T-cell (primary cell): ENCODE measurements at places on chromosomes 6 and 20. TPM values are rescaled to one million over a fixed set of nuclear protein-coding genes. Genes with fewer than 3 reads are reported as not detected.

The PFDN4 gene
- 15.1 TPM for total RNA-seq

The C6orf89 gene
- total RNA-seq = 50.4 TPM

The SLC16A10 gene
- total RNA-seq = 16.5 TPM

The TENT5A gene
- 10.7 TPM for total RNA-seq

The FABP7 gene
- not detected for total RNA-seq

The PRDM13 gene
- total RNA-seq = not detected

The EYA4 gene
- not detected for total RNA-seq

The CCN5 gene
- total RNA-seq = not detected

GRCh38 chr20:44171775-44172571 lies 15.0 kb downstream of the JPH2 start:
- no peak for DNase-seq

- DNase-seq = no peak
Observed at GRCh38 chr6:167856999-167857660, 30.4 kb downstream of the AFDN start.

GRCh38 chr6:150929416-150929815 lies 63.9 kb downstream of the MTHFD1L start:
- no peak for DNase-seq

DNA sequence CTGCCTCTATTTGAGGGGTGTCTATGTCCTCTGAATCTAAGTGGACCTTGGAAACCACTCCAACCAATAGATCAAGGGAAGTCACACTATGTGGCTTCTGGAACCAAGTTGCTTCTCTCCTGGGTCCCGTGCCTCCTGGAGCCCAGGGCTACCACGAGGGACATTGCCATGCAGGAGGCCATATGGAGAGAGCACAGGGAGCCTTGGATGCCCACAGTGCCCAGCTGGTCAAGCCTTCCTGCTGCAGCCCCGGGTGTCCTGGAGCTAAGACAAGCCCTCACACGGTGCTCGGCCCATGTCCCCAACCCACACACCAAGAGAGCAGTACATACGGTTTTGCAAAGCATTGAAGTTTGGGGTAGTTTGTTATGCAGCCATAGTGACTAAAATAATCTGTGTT lies 231.6 kb downstream of the SYNDIG1 start:
- no peak for DNase-seq

DNA sequence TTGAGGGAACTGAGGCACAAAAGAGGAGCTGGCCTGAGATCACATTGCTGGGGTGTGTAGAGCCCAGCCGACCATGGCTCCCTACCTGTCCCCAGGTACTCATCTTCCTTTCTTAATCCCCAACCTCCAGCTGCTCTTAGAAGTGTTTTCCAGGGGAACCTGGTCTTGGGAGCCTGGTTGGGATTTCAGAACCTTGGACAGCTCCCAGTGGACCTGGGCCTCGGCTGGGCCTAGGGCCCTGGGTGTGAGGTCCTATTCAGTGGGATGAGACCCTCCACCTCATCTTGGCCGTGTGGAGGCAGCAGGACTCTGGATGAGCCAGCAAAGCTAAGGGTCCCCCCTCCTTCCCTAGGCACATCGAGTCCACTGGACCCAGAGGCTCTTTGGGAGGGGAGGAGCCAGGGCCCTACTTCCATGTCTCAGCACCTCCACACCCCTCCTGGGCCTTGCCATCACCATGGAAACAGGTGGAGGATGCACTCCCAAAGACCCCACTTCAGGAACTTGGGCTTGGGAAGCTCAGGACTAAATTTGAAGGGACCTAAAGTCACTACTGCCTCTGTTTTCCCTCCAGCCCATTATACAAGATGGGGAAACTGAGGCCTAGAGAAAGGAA lies 38.5 kb downstream of the DLGAP4 start:
- DNase-seq = no peak

DNA sequence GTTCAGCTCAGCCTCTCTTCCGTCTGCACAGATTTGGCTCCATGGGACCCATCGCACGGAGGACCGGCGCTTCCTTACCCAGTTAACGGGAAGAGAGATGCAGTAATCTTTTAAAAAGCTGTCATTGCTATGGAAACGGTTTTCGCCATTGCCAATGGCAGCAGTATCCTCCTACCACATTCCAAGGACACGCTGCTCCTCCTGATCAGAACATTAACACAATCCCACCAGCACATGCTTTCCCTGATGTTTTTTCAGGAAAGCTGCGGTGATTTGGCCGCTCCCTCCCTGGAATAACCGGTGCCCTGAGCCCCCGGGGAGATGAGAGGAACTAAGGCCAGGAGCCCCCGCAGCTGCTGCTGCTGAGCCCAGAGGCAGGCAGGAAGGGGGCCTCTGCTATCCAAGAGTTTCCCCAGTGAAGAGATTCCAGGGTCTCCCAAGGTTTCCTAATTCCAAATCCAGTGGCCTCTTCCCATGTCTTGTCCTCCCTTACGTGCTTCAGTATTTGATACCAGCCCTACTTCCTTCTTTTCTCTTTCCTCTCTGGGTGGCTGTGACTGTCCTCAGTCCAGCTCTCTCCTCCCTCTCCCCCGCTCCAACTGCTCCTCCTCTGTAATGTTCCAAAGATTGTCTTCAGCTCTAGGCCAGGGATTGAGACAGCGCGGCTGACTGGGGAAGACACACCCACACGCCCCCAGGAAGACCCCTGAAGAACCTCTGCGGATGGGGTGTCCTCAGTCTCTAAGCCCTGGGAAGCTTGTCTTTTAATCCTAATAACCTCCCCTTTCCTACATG lies 2.6 kb downstream of the BNIP5 start:
- no peak for DNase-seq

- DNase-seq = no peak
Observed at GRCh38 chr20:17210387-17210786, 16.5 kb upstream of the PCSK2 start.

DNA sequence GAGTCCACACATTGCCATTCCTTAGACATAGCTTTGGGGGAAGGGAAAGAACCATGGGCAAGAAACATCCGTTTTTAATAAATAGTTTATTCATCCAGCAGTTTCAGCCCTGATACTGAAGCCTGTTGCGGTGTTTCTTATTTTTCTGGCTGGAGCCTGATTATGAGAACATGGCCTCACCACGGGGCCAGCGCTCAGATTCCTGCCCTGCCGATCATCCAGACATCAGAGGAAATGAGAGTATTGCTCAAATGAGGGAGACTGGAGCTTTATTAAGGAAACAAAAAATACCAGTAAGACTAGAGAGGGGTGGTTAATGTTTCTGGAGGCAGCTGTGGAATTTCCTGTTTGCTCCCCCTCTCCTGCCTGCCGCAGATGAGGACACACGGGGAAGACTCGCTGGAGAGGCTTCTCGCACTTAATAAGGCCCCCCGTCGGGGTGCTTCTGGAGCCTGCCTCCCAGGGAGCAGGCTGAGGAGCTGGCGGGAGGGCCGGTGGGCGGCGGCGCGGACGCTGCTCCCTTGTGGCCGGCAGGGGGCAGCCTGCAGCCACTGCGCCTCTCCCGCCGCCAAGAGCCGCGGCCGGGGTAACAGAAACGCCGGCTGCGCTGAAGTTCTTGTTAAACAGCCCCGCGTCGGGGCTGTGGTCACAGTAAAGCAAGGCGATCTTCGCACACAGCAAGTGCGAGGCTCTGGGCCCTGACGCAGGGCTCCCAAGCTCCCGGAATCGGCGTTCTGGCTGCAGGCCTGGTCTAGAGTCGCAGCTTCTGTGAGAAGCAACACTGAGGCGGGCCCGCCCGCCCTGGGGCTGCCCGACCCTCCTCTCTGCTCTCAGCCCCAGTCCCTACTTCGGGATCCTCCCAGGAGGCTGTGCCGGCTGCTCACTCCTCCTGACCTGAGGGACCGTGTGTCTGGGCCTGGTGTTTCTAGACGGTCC lies 17.5 kb downstream of the LEMD2 start:
- peak; percentile 68 for DNase-seq

DNA sequence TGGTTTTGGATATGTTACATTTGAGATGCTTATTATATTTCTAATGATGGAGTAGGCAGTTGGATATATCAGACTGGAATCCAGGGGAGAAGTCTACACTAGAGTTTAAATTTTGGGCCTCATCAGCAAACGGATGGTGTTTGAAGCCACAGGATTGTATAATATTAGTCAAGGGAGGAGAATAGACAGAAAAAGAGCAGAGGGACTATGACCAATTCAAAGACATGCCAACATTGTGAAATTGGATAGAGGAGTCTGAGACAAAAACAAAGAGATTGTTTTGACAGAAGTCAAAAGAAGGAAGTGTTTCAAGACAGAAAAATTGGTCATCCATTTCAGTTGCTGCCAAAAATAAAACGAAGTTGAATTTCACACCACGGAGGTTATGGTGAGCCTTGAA lies 66.5 kb downstream of the NOX3 start:
- DNase-seq = no peak

- no peak for DNase-seq
Observed at GRCh38 chr6:107987805-107988204, 29.8 kb upstream of the SEC63 start.

GRCh38 chr20:15220009-15220656 lies 882.7 kb upstream of the FLRT3 start:
- no peak for DNase-seq

DNA sequence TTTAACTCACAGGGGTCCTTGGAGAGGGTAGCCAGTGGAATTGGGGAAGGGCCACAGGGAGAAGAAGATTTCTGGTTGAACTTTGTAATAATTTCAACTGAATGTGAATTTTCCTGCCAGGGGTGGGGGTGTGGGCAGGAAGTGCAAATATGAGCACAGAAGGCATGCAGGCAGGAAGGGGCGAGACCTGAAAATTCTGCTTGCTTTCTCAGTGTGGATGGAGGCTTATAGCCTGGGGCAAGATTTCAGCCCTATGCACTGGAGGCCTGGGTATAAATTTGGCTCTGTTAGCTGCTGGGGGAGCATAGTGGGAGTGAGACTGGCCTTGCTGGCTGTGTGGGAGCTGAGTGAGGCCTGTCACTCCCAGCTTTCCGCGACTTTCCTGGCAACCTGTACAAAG lies 54.4 kb downstream of the PERP start:
- DNase-seq = no peak

DNA sequence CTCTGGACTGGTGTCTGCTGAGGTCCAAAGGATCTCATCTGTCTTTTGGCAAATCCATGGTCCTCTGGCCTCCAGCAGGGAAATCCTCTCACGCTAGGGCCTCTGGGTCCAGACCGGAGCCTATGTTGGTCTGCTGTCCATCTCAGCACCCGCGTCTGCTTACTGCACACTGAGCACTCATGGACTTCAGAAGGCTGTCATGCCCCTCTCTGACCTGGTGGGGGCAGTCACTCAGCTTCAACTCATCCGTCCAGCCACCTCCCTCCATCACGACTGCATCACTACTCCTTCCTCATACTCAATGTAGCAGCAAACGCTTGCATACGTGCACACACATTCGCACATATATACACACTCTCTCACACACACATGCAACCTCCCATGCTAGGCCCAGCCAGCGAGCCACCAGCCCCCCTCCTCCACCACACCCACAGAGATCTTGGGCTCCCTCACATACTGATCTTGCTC lies 33.3 kb downstream of the GABRR2 start:
- DNase-seq = peak; percentile 24

DNA sequence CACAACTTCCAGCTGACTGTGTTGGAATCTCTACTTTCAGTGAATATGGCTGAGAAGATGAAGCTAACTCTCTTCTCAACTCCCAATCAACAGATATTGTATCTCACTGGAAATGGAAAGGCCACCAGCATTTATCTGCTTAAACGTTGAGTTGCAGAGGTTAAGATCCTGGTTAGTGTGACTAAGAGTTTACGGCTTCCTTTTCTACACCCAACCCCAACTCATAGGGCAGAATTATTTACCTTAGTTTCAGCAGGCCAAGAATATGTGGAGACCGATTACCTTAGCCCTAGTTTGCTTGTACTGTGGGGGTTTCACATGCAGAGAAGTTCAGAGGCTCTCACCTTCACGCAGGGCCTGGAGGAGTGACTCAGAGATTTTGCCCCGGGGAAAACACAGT lies 1026.6 kb downstream of the EYS start:
- DNase-seq = no peak

DNA sequence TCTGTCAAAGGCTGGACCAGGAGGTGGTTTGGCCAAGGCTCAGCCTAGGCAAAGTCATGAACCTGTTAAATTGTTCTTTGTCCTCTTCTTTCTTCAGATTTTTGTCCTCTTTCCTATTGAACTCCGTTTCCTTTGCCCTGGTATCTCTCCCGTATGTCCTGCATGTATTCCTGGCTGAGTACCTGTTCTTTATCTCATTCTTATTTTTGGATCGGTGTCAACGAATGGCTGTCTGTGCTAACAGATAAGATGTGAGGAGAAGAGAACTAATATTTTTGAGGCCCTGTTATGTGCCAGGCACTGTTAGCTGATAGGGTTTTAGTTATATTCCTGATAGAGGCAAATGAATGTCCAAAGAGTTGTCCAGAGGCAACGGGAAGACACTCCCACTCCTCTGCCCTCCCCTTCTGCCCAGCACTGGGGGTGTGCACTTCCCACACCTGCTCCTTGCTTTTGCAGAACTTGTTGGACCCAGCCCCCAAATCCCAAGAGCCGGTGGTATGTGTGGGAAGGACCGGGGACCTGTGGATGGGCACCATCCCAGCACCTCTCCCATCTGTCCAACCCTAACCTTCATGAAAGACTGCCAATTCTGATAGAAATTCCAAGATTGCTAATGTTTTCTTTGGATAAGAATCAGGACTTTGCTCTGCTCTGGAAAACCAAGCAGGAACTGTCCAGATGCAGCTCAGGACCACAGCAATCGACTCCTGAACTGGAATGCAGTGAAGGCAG lies 20.6 kb downstream of the MMP24OS start:
- no peak for DNase-seq

GRCh38 chr6:156780962-156781853 lies 4.0 kb downstream of the ARID1B start:
- DNase-seq = no peak

DNA sequence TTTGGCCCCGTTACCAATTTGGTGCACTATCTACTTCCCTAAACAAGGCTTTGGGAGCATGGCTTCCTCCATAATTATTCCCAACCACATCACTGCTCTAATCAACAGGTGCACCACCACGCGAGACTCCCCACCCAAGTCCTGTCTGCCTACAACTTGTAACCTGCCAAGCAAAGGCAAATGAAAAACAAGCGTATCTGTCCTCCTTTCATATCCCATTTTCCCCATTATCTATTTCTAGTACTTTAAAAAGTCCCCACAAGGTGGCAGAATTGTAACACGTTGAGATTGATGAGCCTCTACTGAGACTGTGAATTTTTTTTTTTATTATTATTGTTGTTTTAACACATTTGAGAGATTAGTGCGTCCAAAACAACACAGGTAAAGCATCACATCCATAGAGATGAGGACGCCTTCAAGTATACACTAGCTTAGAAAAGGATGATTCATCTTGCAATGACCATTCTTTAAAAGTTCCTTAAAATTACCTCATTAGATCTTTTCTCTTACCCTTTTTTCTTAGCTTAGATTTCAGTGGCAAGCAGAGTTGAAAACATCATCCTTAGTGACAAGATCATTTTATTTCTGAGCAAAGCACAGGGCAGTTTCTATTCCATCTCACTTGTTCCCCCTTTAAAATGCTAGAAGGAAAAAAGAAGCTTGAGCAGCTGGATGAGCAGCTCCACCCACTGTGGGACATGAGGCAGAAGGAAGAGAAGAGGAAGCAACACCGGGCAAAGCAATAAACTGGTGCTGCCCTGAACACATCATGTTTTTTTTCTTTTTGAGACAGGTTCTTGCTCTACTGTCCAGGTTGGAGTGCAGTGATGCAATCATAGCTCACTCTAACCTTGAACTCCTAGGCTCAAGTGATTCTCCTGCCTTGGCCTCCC lies 210.8 kb downstream of the ARHGAP18 start:
- no peak for DNase-seq
